ENCODE measurements at places on chromosomes 12 and 14. TPM values are rescaled to one million over a fixed set of nuclear protein-coding genes. Genes with fewer than 3 reads are reported as not detected.

CCDC175 gene
- total RNA-seq, result not detected

APOF gene
- total RNA-seq, result not detected

NTF3 gene
- total RNA-seq, result not detected

TROAP gene
- 0.80 TPM for total RNA-seq

CAND1 gene
- 124 TPM for total RNA-seq

CLECL1 gene
- 7.2 TPM for total RNA-seq

KLHL33 gene
- total RNA-seq, result 0.14 TPM

DCN gene
- total RNA-seq, result not detected

CLEC9A gene
- not detected for total RNA-seq

RASSF8 gene
- not detected for total RNA-seq

DNAJC22 gene
- total RNA-seq, result not detected

GRCh38 chr12:38898001-38898684 lies 7.2 kb downstream of the CPNE8 start:
- DNase-seq, result no peak

GRCh38 chr12:93125126-93125525 lies 196.0 kb upstream of the EEA1 start:
- no peak for DNase-seq

DNA sequence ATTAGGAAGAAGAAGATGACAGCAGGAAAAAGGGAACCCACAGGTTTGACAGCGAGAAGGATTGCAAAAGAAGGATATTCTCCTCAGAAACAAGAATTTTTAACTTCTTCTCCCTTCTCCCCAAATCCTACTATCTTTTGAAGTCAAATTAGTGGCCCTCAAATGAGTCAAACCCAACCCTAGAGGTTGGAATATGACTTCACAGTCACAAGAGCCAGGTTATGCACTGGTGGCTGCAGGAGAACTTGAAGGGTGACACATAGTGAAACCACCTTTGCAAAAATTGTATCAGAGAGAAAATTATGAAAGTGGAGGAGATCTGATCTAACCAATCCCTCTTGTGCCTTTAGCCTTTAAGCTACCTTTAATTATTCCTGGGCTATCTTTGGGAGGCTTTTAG lies 386.2 kb upstream of the CCDC196 start:
- DNase-seq, result no peak

DNA sequence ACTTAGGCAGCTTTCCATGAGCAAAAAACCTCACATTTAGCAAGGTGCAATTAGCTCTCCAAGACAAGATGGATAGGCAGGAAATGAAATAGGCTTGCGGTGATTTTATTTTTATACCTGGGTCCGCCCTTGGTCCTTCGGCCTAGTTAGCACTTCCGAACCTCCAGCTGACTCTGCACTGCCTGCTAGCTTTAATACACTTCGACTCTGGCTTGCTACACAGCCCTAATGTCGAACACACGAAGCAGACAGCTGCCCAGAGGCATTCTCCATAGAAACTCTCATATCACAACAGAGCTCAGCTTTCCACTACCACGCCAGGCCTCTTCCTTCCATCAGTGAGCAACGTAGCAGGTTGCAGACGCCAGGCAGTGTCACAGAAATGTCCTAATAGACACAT lies 688.0 kb downstream of the VRK1 start:
- no peak for DNase-seq

- no peak for DNase-seq
Measured at GRCh38 chr14:33524244-33524643, 426.6 kb downstream of the EGLN3 start.

DNA sequence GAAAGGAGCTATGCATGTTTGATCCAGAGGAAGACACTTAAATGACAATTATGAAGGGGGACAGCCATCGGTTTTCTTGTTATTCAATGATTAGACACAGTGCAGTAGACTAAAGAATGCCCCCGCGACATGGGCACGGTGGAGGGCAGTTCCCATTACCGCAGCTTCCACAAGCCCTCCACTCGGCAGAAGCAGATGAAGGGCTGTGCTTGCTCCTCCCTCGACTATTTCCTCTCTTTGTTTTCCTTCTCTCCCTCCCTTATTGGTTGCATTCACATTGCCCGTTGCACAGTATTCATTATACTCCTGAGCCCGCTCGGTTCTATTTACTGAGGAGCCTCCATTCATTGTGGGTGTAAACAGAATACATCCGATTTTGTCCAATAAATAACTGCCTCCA lies 138.8 kb upstream of the RASSF8 start:
- no peak for DNase-seq

DNA sequence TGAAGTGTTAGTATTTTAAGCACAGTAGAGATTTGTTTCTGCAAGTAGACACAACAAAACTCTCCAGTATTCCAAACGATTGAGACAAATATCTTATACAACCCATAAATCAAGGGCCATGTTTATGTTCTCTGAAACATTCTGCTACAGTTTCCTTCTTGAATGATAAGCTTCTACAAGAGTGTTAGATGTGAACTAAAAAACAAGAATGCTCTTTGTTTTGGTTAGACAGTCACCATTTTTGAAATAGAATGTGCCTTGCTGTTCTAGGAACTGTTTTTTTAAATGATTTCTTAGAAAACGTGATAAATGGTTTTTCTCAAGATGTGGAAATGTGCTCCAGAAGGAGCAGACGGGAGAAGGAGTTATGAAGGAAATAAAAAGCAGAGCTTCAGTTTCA lies 1656.3 kb upstream of the FLRT2 start:
- no peak for DNase-seq

DNA sequence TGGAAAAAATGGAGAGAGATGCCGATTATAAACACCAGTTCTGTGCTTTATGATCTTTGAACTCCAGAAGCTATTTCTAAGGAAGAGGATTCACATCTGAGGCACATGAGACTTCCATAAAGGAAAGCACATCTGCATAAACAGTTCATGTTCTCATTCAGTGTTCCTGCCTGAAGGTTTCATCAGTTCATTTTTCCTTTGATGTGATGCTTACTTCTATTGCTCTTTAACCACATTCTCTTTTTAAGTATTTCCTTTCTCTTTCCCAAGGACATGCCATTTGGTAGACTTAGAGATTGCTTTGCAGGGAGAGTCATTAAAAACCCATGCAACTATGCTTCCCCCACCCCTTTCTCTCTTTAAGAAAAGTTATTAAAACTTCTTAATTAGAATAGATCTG lies 387.0 kb upstream of the FLRT2 start:
- no peak for DNase-seq

GRCh38 chr14:99330316-99331240 lies 58.6 kb upstream of the BCL11B start:
- no peak for DNase-seq

DNA sequence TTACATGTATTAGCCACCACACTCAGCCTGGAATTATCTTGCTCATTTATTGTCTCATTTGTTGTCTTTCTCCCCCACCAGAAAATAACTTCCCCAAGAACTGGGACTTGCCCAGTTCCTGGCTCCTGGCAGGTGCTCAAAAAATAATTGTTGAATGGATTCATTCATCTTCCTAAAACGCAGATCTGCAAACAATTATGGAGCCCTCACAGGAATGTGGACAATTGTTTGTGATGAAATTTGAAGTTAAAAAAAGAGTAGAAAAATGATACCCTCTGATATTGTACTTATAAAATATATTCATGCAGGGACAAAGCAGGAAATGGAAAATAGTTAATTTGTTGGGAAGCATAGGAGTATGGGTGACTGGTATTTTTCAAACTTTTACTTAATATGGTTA lies 60.7 kb upstream of the MAP1LC3B2 start:
- DNase-seq, result no peak

DNA sequence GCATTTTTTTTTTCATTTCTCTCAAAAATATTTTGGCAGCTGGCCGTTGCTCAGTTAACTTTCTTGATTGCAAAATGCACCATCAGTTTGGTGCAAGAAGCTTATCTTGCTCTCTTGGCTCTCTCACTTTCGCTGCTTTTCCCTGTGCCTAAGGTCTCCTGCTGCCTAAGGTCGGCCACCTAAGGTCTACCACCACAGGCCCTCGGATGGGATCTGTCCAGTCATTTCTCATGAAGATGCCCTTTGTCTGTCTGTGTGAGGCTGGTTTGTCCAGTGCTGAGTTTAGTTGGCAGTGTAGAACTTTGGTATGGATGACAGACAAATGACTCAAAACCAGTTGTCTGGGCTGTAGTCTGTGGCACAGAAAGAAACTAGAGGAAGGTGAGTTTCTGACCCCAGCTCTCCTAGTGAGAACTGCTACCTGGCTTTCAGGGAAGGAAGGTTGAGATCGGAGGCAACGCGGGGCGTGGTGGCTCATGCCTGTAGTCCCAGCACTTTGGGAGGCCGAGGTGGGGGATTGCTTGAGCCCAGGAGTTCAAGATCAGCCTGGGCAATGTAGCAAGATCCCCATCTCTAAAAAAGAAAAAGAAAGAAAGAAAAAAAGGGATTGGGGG lies 2.6 kb downstream of the MLXIP start:
- no peak for DNase-seq

DNA sequence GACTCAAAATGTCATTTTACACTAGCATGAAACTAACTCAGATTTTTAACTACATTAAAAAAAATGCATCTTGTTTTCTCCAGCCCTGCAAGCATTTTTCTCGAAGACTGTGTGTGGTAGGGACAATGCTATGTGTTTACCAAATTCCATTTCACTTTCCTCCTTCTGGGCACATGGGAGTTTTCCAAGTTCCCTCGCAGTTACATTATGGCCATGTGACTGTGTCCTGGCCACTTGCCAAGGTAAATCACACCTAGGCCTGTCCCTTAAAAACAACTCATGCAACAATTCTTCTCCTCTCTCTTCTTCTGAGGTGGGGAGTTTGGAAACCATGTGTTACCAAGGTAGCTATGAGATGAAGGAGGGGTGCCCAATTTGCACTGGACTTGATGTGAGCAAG lies 108.7 kb downstream of the SYT10 start:
- DNase-seq, result no peak

- no peak for DNase-seq
Measured at GRCh38 chr12:4107911-4108697, 165.5 kb upstream of the CCND2 start.

GRCh38 chr12:71214511-71215285 lies 56.9 kb upstream of the TSPAN8 start:
- no peak for DNase-seq

DNA sequence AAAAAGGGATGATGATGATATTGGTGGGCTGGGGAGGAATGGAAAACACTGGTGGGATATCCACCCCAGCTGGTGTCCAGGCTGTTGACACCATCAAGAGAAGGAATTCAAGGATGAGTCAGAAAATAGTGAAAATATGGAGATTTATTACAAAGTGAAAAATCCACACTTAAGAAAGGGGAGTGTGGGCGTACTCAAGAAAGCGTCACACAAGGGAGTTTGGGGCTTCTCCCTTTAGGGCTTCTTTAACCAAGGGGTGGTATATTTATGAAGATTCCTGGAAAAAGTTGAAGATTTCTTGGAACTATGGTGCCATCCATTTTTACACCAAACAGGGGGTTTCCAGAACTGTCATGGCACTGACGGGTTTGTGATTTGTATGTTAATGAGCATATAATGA lies 63.1 kb upstream of the ARID2 start:
- no peak for DNase-seq

DNA sequence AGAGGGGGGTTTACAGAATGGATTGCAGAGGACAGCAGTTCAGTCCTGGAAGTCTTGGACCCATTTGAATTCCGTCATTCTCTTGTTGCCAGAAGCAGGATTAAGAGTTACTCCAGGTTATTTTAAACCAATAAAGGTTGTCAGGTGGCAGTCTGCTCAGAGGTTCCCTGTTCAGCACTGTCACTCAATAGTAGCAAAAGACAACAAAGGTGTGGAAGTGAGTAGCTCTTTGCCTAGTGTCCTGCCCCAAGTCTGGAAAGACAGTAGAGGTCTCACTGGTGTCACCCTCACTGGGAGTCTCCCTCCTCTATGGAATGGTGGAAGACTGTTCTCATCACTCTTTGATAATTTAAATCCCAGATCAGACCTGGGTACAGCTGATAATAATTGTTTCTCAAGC lies 73.4 kb upstream of the PLEKHG3 start:
- no peak for DNase-seq

DNA sequence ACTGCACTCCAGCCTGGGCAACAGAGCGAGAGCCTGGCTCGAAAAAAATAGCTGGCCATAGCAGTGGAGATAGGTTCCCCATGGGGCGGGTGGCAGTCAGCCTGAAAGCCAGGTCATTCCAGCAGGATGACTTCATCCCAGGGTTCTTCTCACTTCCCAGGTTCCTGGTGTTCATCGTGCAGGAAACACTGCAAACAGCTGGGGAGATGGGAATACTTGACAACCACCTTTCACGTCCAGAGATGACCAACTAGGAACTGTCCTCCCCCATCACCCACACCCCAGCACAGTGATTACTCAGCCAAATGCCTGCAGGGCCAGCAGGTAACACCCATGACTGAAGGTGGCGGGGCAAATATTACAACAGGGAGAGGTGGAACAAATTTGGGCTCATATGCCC lies 1.7 kb downstream of the VSIG10 start:
- no peak for DNase-seq

GRCh38 chr14:103103461-103104388 lies 9.2 kb downstream of the EXOC3L4 start:
- DNase-seq, result no peak

GRCh38 chr12:119500209-119500608 lies 93.4 kb upstream of the TMEM233 start:
- no peak for DNase-seq

DNA sequence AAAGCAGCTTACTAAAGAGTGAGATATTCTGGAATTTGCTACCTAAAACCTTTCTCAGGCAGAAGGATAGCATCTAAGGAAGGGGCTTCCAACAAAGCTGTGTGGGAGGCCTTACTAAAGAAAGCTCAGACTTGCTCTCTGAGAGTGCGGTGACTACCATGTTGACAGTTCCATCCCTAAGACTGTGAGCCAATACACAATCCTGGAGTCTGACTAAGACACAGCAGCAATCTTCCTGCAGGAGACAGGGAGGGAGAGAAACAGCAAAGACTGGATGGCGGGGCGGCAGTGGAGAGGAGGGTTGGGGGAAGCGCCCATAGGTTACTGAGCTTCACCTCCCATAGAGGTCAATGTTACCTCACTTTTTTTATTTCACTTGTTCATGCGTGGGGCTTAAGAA lies 70.9 kb downstream of the KITLG start:
- no peak for DNase-seq

GRCh38 chr14:100680439-100681051 lies 46.1 kb upstream of the DLK1 start:
- no peak for DNase-seq

- no peak for DNase-seq
Measured at GRCh38 chr14:87935081-87935828, 57.7 kb downstream of the GALC start.

- no peak for DNase-seq
Measured at GRCh38 chr12:32454075-32454474, 54.7 kb downstream of the FGD4 start.

GRCh38 chr12:5745251-5745888 lies 199.7 kb downstream of the ANO2 start:
- no peak for DNase-seq

DNA sequence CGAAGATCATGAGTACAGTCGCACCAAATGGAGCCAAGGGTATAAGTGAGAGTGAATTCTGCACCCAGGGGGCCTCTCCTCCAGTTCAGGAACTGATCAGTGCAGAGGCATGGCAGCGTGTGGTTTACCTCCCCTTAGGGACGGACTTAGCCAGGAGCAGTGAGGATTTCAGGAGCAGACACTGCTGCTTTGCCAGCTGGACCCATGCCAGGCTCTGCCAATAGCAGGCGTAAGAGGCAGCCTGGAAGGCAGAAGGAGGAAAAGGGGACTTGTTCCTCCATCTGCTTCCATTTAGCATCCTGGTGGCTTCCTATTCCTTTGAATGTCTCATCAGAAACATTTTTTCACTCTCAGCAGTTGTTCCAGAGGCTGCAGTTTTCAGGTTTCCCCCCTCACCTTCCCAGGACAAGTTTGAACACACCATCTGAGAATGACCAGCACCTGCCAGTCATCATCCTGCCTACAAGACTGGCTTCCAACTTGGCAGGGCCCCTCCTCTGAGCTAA lies 137.0 kb upstream of the LMNTD1 start:
- DNase-seq, result no peak

All from CD4-positive, alpha-beta memory T cell (primary cell).